ENCODE measurements at places on chromosomes 1 and 21.

- no peak for DNase-seq
Measured at GRCh38 chr1:78586572-78586971, 33.7 kb upstream of the IFI44L start.

- no peak for DNase-seq
Measured at GRCh38 chr1:70358921-70359564, 4.5 kb upstream of the ANKRD13C start.

GRCh38 chr21:45378258-45378966 lies 26.6 kb upstream of the COL18A1 start:
- DNase-seq = no peak

- no peak for DNase-seq
Measured at GRCh38 chr21:28391938-28392849, 600.5 kb downstream of the LTN1 start.

- no peak for DNase-seq
Measured at GRCh38 chr1:205916541-205916940, 26.7 kb downstream of the SLC26A9 start.

DNA sequence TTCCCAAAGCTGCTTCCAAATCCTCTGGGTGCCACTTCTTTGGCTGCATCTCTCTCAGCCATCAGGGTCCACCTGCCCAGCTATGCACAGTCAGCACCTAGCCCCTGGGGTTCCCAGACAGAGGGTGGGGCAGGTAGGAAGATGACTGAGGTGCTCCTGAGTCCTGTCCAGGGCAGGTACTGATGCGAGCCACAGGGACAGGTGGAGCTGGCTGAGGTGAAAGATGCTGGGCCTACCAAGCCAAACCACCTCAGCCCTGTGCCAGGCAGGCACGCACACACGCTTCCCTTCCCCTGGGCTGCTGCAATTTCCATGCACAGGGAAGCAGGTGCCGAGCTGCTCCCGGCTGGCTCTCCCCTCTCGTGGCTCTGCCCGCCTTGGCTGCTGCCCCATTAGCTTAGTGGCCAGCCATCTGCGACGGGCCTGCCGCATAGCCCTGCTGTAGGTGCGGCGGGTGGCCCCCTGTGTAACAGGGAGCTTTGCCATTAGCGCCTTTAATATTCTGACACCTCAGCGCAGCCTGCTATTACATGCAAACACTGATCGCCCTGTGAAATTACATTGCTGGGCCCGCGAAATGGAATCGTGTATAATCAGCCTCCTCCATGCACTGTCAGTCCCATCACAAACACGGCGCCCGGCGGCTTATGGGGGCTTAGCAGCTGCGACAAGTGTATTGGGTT lies 38.9 kb downstream of the DMAP1 start:
- DNase-seq = no peak

- peak; percentile 55 for DNase-seq
Measured at GRCh38 chr1:152185544-152186391, 26.7 kb upstream of the RPTN start.

All from prostate gland (tissue), 2 donors.